ENCODE measurements at places on chromosomes 1 and 21.

- DNase-seq = no peak
These were observed 2.8 kb downstream of the RHBDL2 start for GRCh38 chr1:38938722-38939260.

DNA sequence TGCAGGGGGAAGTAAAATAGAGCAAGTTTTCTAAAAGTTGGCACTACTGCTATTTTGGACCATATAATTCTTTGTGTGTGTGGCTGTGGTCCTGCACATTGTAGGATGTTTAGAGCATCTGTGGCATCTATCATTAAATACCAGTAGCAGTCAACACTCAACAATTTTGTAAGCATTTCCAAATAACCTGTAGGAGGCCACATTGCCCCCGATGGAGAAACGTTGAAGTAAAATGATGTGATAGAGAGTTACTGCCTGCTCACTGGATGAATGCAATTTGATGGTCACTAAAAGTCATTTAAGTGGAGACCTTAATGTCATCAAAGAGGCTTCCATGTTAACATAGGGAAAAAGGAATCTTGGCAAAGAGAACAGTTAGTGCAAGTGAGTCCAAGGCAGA lies 560.8 kb downstream of the NEGR1 start:
- DNase-seq = no peak

DNA sequence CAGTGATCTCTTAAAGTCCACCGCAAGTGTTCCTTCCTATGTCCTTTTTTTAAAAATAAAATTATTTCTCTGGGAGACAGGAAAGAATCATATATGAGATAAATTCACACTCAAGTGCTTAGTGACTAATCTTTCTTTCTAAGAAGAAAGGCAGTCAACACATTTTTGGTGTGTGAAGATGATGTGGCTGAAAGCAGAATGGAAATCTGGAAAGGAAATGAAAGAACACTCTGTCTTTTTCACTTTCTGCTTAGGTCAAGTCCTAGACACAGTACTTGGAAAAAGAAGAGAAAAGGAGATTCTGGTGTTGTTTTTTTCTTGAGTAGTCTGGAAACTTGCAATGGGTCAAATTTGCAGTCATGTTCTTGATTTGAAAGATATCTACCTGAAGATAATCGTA lies 45.5 kb upstream of the PRRX1 start:
- no peak for DNase-seq

GRCh38 chr1:219442611-219443061 lies 170.3 kb downstream of the ZC3H11B start:
- DNase-seq = no peak

- no peak for DNase-seq
These were observed 75.0 kb upstream of the DUSP10 start for GRCh38 chr1:221816899-221817298.
